ENCODE measurements at places on chromosomes 1 and 21.
A peak's percentile ranks its signal among the peaks of the same experiment; 100 is the strongest.

DNA sequence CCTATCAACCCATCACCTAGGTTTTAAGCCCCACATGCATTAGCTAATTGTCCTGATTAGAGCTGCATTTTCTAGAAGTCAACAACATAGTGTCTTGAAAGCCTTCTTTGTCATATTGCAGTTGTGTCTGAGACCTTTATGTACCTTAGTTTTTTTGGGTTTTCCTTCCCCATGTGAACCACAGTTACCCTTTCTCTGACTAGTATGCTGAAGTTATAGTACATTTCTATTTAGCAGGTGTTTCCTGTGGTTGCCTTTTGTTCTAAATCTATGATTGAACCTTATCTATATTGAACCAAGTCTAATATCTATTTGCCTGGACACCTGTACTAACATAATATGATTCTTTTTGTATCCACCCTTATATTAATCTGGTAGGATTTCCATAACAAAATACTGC lies 135.6 kb downstream of the ST6GALNAC3 start:
- DNase-seq = no peak

DNA sequence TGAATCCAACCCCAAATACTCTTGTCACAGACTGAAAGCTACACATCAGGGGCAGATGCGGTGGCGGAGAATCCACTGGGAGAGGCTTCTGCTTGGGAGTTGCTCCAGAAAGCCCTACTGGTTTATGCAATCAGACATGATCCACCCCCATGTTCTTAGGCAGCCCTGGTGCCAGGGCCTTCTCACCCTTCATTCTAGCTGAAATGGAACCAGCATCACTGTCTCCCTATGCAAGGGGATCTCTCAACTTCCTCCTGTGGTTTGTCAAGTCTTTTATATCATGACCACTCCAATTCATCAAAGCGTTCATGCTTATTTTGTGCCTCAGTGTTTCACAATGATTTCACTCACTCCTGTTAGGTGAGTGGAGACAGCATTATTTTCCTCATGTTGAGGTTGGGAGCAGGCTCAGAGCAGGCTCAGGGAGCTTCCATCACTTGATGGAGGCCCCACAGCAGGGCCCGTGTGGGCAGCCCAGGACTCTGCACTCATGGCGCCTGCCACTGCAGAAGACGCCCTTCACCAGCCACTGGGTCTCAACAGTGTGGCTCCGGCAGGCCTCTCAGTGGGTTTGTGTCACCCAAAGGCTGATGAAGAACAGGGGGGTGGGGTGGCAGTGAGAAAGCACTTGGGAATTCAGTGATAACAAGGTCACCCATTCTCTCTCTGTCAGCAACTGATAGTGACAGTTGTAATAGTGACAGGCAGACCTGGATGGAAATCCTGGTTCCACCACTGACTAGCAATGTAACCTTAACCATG lies 67.1 kb downstream of the CD58 start:
- no peak for DNase-seq

- DNase-seq = no peak
These were observed 2.5 kb downstream of the PRDX6 start for GRCh38 chr1:173479649-173480048.

GRCh38 chr1:33393524-33393923 lies 37.4 kb downstream of the PHC2 start:
- DNase-seq = no peak

GRCh38 chr1:173451981-173452380 lies 25.2 kb upstream of the PRDX6 start:
- DNase-seq = peak; percentile 37

- peak; percentile 68 for DNase-seq
These were observed 27.0 kb upstream of the PRSS38 start for GRCh38 chr1:227788271-227789083.

DNA sequence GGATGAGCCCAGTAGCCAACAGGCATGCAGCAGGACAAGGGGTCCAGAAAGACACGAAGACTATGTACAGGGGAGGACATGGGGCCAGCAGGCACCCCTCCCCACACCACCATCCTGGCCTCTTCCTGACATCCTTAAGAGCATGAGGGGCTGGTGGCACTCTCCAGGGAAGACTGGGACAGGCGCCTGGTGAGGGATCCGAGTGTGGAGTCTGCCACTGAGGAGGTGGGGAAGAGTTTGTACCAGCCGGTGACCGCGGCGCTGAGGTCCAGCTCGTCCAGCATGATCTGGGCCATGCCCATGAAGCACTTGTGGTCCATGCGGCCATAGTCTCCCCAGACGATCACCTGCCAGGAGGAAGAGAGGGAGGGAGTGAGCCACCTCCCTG lies 39.1 kb downstream of the RIMS3 start:
- DNase-seq = no peak

DNA sequence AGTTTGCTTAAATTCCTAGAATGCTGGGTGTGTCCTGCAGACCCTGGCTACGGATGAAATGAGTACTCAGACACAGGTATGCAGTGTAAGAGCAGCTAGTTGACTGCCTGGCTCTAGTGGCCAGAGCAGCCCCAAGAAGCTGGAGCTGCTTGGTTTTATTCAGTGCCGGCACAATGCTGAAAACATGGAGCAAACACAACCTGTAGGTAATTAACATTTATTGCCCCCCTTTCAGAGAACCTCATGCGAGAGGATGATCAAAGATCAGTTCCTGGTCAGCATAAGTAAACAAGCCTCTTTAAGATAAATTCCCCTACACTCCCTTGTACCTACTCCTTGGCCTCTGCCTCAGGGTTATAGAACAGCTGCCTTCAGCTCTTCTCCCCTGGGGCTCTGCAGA lies 43.2 kb downstream of the MRPS6 start:
- DNase-seq = no peak

DNA sequence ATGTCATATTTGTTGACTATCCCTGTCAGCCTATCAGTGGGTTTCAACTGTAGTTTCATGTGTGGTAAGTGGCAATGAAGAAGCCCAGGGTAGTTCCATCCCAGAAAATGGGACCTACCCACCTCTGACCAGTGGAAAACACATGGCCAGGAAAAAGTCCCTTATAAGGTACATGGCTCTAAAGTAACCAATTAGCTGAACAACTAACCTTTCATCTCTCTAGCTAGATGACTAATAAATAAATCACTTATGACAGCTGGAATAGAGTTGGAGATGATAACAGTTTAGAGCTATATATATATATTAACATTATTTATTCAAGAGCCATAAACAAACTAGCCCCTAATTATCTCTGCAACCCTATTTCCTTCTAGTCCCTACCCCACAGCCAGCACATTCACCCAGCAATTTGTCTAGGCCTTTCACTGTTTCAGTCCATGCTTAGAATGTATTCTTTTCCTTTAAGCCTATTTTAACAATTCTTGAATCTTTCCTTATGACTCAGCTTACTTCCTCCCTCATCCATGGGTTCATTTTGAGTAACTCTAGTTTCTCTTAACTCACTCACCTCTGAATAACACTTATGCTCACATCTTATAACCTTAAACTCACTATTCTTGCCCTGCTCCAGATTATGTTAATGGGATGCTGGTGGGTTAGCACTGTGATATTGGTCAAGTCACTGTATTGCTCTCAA lies 83.7 kb downstream of the TNFSF18 start:
- DNase-seq = peak; percentile 75

GRCh38 chr1:63223426-63223825 lies 98.9 kb upstream of the FOXD3 start:
- no peak for DNase-seq

DNA sequence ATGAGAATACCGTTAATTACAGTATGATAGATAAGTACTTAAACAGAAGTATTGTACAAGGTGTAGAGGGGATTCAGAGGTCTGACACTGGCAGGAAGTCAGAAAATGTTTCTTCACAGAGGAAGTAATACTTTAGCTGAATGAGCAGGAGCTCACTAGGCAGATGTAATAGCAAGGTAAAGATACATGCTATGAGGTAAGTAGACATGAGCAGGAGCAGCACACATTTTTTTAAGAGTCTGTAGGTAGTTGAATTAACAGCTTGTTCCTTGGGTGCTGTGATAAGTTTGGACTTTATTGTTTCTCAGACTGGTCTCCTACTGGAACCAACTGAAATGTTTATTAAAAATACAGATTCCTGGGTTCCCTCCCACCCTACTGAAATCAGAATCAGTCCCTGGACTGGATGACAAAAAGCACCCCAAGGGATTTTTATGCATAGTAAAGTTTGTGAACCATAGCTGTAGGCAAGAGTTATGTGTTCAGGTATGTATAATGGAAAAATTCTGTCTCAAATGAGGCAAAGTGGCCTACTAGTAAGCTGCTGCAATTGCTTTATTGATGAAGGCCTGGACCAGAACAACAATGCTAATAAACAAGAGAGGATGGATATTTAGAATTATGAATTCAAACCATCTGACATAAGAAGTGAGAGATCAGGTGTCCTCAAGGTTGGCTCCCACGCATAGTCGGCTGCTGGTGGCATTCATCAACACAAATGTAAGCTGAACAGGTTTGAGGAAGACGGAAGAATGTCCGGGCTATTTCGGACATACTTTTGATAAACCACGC lies 902 bp downstream of the AP4B1 start:
- DNase-seq = no peak

DNA sequence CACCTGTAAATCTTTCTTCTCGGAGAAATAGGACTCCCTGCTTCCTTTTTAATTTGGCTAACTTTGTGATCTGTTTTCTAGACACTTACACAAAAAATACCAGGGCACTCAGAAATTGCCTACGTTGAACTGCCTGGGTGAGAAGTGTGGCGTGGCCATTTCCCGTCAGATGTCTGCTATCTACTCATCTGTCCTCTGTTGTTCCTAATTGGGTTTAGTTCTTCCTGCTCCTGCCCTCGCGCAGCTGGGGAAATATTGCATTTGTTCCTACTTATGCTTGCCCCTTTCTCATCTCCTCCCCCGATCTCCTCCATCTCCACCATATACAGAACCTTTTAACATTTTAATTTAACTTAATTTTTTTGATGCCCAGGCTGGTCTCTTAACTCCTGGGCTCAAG lies 55.1 kb downstream of the CD58 start:
- DNase-seq = no peak

DNA sequence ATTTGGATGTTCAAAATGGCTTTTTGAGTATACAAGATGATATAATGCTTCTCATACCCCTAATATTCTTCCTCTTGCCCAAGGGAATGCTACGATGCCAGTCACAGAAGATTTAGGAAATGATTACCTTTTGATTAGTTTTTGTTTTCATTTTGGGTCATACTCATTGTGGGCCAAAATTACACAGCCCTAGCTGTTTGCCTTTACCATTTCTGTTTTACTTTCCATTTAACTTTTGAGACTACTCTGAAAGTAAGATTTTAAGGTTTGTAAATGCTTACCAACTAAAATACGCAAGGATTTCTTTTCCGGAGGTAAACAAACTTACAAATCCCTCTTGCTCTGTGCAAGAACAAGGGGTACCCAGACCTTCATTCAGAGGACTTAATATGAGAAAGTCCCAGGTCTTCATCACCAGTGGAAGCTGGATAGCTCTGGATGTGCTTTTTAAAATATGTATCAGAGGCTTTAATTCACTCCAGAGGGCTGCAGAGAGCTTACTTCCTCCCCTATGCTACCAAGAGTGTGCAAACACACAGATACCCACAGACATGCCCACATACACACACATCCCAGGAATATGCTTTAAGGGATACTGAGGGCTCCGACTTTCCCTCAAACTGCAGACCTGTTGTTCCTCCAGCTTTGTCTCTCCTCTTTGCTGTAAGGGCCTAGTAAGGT lies 631.4 kb downstream of the SMYD3 start:
- no peak for DNase-seq

DNA sequence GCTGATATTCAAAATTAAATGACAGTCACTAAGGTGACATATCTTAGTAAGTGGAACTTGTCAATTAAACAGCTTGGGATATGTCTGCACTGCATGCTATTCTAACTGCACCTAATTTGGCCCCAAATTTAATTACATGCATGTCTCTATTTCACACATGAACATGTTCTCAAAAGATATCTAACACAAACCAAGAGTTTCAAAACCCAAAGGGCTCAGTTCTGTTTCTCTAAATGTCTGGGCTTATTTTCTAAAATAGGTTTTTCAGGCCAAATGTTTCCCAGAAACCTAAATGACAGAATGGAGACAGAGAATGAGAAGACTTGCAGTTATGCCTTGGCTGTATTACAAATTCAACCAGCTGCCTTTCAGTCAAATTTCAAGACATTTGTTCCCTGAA lies 11.3 kb downstream of the RAB29 start:
- DNase-seq = no peak

GRCh38 chr1:218666263-218666662 lies 321.1 kb downstream of the TGFB2 start:
- peak; percentile 47 for DNase-seq

DNA sequence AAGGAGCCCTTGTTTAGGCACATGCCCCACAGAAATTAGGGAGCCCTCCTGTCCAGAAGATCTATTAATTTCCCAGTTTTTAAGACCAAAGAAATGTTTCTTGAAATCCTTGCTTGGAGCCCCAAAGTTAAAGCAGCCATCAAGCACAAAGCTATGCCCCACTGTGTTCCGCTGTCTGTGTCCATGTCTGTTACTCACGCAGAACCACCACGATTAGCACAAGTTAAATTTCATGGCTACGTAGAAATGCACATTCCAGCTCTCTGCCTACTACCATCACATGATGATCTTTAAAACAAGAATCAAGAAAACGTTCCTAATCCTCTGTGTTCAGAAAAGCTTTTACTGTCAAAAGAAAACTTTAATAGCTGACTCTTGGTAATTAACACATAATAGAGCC lies 238.5 kb downstream of the RERE start:
- DNase-seq = no peak

DNA sequence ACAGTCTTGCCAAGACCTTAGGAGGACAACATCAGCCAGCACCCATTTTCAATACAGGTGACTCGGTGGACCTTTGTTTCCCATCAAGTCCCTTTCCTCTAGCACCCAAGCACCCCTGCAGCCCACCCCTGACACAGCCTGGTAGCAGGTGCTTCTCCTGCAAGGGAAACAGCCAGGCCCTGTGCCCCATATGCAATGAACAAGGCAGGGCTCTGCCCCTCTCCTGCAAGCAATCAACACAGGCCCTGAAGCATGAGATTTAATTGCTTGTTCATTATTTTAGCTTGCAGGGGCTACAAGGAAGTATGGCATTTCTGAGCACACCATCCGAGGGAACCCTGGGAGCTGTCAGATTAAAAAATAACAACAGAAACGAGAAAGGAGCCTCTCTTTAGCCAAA lies 35.4 kb downstream of the TCP10L start:
- no peak for DNase-seq

DNA sequence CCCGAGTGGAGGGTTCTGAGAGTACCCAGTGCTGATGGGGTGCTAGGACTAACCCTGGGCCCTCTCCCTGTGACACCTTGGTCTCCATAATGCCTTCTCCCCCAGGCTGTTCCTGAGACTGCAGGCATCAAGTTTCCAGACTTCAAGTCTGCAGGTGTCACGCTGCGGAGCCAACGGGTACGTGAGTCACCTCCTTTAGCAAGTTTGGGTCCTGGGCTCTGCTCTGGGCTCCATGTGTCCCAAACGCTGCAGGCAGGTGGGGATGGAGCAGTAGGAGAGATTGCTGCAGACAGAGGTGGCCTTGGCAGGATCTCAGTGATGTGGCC lies 6.0 kb downstream of the DMAP1 start:
- no peak for DNase-seq

GRCh38 chr1:107879346-107879745 lies 85.6 kb downstream of the VAV3 start:
- DNase-seq = peak; percentile 13
